ENCODE measurements at places on chromosomes 4 and X.

GRCh38 chr4:140044337-140044902 lies 109.6 kb downstream of the MAML3 start:
- DNase-seq, result no peak

- no peak for DNase-seq
Observed at GRCh38 chr4:46594661-46595060, 204.7 kb upstream of the GABRA2 start.

DNA sequence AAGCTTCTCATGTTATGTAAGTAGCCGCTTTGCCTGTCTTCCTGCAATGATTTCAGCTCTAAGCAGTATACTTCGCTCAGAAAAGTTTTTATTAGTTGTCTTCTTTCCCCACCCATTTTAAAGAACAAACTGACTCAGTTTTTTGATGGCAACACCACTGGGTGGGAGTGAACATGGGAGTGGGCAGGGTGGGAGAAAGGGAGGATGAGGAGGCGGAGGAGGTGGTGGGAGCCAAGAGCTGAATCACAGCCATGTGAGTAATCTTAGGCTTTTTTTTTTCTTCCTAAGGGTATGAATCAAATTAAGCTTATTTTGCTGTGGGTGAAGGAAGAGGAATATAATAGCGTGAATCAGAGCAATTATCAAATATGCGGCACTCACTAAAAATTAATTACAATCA lies 574.3 kb upstream of the DIPK2B start:
- no peak for DNase-seq

GRCh38 chr4:169815606-169816005 lies 57.9 kb upstream of the HPF1 start:
- DNase-seq, result no peak

- DNase-seq, result no peak
Observed at GRCh38 chr4:144666539-144667175, 20.7 kb downstream of the HHIP start.

DNA sequence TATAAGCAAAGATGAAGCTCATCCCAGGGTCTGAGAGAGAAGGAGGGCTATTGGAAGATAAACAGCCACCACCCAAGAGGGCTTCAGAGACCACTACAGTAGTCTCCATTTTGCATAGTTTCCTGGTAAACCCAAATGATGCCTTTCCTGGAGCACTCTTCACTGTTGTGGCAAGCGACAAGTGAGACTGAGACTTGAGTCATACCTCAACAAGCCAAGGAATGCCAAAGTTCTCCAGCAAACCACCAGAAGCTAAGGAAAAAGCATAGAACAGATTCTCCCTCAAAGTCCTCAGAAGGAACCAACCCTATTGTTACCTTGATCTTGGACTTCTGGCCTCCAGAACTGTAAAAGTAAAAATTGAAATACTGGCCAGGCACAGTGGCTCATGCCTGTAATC lies 65.9 kb downstream of the LARP7 start:
- no peak for DNase-seq

GRCh38 chr4:158884280-158884679 lies 115.5 kb downstream of the FNIP2 start:
- no peak for DNase-seq

DNA sequence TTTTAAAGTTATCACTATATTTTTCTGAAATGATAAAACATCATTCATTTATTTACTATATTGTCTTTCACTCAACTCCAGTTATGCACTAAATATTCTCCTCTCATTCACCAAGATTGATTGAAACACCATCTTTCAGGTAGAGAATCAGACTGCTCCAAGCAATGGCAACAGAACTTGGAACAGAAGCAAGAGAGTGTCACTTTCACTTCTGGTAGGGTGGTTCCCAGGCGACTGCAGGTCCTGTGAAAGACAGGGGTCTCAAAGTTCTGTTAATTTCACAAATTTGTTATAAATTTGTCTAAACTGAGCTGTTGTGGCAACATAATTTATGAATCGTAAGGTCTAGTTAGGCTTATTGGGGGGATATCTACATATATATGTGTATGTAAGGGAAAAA lies 47.8 kb downstream of the RHOH start:
- DNase-seq, result no peak

All from stimulated activated CD8-positive, alpha-beta memory T cell treated with anti-CD3 and anti-CD28 coated beads, Interleukin-7, amount 100 ng/mL, for 1 hour (primary cell).